ENCODE measurements at places on chromosomes 5 and 9. TPM values are rescaled to one million over a fixed set of nuclear protein-coding genes. Genes with fewer than 3 reads are reported as not detected.

Gene CTXN3
- not detected for total RNA-seq

GRCh38 chr5:52947208-52947607, 41.9 kb upstream of the ITGA2 start:
- H3K36me3 ChIP-seq: no peaks in the 10 kb centered on the region
- no peak for DNase-seq
- no peaks in the 10 kb centered on the region for H3K4me1 ChIP-seq
- no peak overlapping the region for H3K27ac ChIP-seq
- no peaks in the 10 kb centered on the region for H3K27me3 ChIP-seq

DNA sequence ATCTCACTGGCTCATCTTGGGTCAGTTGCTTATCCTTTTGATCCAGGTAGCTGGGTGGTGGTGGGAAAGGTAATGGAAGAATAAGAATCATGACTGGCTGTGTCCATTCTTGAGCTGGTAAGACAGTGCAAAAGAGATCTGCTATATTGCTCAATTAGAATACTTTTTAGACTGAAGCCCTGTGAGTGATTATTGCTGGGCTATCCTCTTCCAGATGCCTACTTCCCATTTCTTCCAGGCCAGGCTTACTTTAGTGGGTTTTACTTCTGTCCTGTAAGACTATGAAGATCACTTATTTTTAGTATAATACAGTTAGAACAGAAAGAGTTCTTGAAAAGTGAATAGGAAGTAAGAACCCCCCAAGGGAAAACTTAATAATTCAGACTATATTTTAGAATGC, 7.2 kb downstream of the MARCHF6 start:
- H3K27ac ChIP-seq: no peak overlapping the region
- no peaks in the 10 kb centered on the region for H3K36me3 ChIP-seq

Gene ZNF483
- total RNA-seq: 21.8 TPM

GRCh38 chr9:36141288-36141687, 4.8 kb downstream of the GLIPR2 start:
- no peaks in the 10 kb centered on the region for H3K27me3 ChIP-seq
- no peak overlapping the region for H3K27ac ChIP-seq
- no peak for DNase-seq
- H3K36me3 ChIP-seq: no peaks in the 10 kb centered on the region
- no peaks in the 10 kb centered on the region for H3K4me1 ChIP-seq
- no peak overlapping the region for H3K4me3 ChIP-seq

Gene FLT4
- total RNA-seq: 13.7 TPM

DNA sequence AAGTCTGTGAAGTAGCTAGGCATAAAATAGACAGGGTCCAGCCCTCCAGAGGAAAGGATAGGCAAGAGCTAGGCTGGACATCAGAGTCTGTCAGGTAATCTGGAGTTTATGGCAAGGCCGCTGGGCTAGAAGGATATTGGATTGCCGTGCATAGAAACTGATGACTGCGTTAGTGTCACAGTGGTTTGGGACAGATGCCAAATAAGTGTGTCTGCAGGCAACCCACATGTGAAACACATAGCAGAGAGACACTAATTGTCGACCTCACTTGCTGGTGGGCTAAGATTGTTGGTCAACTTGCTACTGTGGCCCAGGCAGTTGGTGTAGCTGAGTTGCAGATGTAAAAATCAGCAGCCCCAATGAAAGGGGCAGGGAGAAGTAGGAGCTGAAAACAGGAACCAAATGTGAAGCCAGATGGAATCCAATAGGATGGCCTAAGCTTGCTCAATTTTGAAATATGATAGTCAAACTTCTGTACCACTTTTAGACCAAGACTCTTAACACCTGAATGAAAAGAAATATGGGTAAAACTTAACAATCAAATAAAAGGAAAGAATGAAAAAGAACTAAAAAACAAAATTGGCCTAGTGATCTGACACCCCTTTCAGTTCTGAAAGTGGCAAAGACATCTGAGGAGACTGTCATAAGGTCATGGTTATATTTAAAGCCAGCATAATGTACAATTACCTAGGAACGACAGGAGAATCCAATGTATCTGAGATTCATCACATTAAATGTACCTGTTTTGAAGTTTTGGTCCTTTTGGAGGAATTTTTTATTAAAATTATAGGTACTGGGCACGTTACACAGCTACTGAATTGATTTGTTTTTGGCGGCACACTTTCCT, 243.3 kb upstream of the ACTBL2 start:
- H3K27me3 ChIP-seq: no peaks in the 10 kb centered on the region
- no peak for DNase-seq
- no peaks in the 10 kb centered on the region for H3K4me1 ChIP-seq
- no peak overlapping the region for H3K4me3 ChIP-seq
- no peak overlapping the region for H3K27ac ChIP-seq

Gene CDO1
- total RNA-seq: 11.6 TPM

DNA sequence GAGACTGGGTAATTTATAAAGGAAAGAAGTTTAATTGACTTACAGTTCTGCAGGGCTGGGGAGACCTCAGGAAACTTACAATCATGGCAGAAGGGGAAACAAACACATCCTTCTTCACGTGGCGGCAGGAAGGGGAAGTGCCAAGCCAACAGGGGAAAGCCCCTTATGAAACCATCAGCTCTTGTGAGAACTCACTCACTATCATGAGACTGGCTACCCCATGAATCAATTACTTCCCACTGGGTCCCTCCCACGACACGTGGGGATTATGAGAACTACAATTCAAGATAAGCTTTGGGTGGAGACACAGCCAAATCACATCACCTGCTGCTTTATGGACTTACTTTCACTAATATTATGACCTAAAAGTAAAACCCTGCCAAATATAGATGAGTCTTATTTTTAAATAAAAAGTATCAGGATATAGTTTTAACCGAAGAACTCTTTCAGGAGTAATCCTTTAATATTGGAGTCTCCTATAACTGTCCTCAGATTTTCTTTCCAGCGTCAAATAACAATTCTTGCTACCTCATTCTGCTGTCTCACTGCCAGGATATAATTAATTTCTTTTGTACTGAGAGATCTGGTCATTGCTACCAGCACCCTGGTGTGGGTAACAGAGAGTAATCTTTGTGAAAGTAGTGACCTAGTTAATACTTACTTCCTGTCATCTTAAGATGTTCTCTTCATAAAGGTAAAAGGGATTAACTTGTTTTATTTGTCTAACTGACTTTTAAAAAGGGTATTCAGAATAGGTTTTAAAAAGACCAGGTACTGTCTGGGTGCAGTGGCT, 68.6 kb downstream of the NLN start:
- no peak overlapping the region for H3K4me3 ChIP-seq
- no peaks in the 10 kb centered on the region for H3K36me3 ChIP-seq

DNA sequence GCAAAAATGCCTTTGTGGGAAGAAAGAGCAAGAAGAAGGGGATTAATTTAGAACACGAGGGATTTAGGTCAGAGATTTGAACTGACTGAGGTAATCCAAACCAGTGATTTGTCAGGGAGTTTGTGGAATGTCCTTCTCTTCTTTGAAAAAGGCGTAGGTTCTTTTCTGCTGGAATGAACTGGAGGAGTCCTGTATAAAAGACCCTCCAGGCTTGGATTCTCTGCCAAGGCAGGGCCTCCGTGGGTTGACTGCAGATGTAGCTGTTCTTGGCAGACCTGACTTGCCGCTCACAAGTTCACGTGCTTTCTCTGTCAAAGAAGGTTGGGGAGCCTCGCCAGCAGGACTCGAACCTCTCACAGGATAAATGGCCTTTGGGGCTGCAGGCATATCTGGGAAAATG, 62.8 kb upstream of the STC2 start:
- no peak overlapping the region for H3K4me3 ChIP-seq
- no peaks in the 10 kb centered on the region for H3K36me3 ChIP-seq
- no peaks in the 10 kb centered on the region for H3K27me3 ChIP-seq
- no peak for DNase-seq

GRCh38 chr5:124195411-124195810, 551.0 kb downstream of the ZNF608 start:
- H3K27ac ChIP-seq: no peak overlapping the region
- H3K4me3 ChIP-seq: no peak overlapping the region
- H3K36me3 ChIP-seq: no peaks in the 10 kb centered on the region
- DNase-seq: no peak

- no peak for DNase-seq
- no peaks in the 10 kb centered on the region for H3K27me3 ChIP-seq
- H3K27ac ChIP-seq: no peak overlapping the region
- H3K4me1 ChIP-seq: peaks cover 3% of the 10 kb centered on the region
Measured at GRCh38 chr9:76638001-76638400, 126.2 kb upstream of the PCA3 start.

DNA sequence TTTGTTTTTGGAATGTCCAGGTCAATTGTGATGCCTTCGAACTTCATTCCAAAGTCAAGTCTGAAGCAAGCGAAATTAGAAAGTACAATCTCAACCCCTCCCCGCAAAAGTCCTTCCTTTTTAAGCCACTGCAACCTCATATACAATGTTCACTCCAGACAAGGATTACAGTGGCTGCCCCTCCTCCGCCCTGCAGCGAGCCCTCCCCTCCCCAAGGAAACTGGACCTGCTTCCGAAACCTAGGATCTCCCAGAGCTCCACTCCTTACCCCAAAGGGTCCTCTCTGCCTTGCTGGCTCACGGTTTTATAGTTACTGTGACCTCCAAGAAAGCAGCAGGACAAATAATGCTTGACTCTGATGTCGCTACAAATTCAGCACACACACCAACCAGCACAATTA, 10.4 kb downstream of the LRRC14B start:
- H3K27ac ChIP-seq: no peak overlapping the region
- DNase-seq: no peak
- H3K36me3 ChIP-seq: no peaks in the 10 kb centered on the region
- no peak overlapping the region for H3K4me3 ChIP-seq
